ENCODE measurements at places on chromosomes 2 and 18. TPM values are rescaled to one million over a fixed set of nuclear protein-coding genes. Genes with fewer than 3 reads are reported as not detected.
A peak's percentile ranks its signal among the peaks of the same experiment; 100 is the strongest.

The LRRC30 gene
- not detected for polyA plus RNA-seq

DNA sequence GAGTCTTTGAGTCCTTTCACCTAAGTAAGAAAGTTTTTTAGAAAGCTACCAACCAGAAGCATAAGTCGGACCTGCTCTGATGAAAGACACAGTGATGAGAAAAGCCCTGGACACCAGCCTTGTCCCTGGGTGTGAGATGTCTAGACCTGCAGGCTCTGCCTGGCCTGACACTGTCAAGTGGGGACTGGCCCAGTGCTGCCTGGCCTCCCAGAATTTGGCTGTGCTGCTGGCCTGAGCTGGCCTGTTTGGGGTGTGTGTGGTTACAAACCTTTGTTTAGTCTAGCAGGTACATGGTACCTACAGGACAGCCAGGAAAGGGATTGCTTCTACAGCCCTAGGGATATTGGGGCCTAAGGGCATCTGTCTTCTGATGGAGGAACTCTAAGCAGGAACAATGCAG, 48.3 kb downstream of the ASB1 start:
- no peaks in the 10 kb centered on the region for H3K36me3 ChIP-seq
- no peaks in the 10 kb centered on the region for H3K4me1 ChIP-seq
- no peak overlapping the region for H3K27ac ChIP-seq
- DNase-seq, result no peak
- no peak overlapping the region for H3K4me3 ChIP-seq

The AQP12A gene
- 5.0 TPM for polyA plus RNA-seq

The LGALSL gene
- 20.8 TPM for polyA plus RNA-seq

- DNase-seq, result no peak
- H3K27ac ChIP-seq, result no peak overlapping the region
- H3K4me3 ChIP-seq, result no peak overlapping the region
- no peaks in the 10 kb centered on the region for H3K4me1 ChIP-seq
Measured at GRCh38 chr18:12973562-12974213, 17.5 kb upstream of the CEP192 start.

The TOGARAM2 gene
- polyA plus RNA-seq, result 2.1 TPM

The PECR gene
- 34.5 TPM for polyA plus RNA-seq

The ALKAL2 gene
- polyA plus RNA-seq, result 4.4 TPM

The ANKRD62 gene
- 0.01 TPM for polyA plus RNA-seq

DNA sequence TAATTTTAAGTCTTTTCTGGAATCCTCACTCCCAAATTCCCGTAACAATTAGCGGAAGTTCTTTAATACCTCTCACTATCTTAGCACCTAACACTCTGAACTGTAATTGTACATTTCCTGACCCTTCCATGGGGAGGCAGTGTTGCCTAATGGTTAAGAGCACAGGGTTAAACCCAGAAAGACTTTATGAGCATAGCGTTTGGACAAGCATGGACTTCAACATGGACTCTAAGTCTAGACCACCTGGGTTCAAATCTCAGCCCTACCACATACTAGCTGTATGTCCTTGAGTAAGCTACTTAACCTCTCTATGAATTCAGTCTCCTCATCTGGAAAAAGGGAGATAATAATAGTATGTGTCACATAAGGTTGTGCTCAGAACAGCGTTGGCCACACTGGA, 13.0 kb downstream of the ANTXR1 start:
- H3K27me3 ChIP-seq, result no peaks in the 10 kb centered on the region
- H3K4me1 ChIP-seq, result no peaks in the 10 kb centered on the region
- no peaks in the 10 kb centered on the region for H3K36me3 ChIP-seq
- H3K27ac ChIP-seq, result no peak overlapping the region
- DNase-seq, result peak; percentile 12

The COL6A3 gene
- polyA plus RNA-seq, result 127 TPM

DNA sequence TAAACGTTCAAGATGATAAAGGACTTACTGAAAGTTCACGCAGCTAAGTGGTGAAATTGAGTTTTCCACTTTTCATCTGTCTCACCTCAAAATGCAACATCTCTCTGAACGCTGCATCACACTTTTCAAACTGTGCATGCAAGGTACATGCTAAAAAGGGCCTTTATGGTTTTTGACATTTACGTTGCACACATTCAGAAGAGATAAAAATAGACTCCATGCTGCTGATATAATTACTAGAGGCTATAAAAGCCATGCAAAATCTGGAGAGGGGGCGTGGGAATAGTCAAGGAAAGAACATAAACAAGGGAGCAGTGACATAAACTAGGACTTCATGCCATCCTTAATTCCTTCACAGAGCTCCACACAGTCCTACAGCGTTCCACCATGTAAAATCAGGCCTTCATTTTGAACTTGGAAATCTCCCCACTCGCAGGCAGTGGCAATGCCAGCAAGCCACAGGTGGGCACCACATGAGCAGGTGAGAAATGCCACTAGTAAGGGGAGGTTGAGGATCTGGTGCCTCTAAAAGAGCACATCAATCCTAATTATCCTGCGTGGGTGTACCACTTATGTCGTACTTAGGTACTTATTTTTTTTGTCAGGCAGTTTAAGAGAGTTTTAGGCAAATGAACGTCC, 71.4 kb downstream of the ZEB2 start:
- no peak overlapping the region for H3K4me3 ChIP-seq
- H3K27ac ChIP-seq, result no peak overlapping the region
- H3K4me1 ChIP-seq, result peaks cover 3% of the 10 kb centered on the region
- H3K27me3 ChIP-seq, result peaks cover 52% of the 10 kb centered on the region
- DNase-seq, result no peak

- no peaks in the 10 kb centered on the region for H3K27me3 ChIP-seq
- H3K4me1 ChIP-seq, result peaks cover 4% of the 10 kb centered on the region
- no peaks in the 10 kb centered on the region for H3K36me3 ChIP-seq
Measured at GRCh38 chr2:46831051-46831868, 84.3 kb downstream of the MCFD2 start.

The IL36G gene
- 0.51 TPM for polyA plus RNA-seq

GRCh38 chr2:216743781-216744180, 48.4 kb upstream of the IGFBP5 start:
- H3K4me1 ChIP-seq, result peaks cover 13% of the 10 kb centered on the region
- no peak for DNase-seq
- H3K4me3 ChIP-seq, result no peak overlapping the region
- no peaks in the 10 kb centered on the region for H3K36me3 ChIP-seq
- peaks cover 2% of the 10 kb centered on the region for H3K27me3 ChIP-seq

- H3K36me3 ChIP-seq, result peaks cover 11% of the 10 kb centered on the region
- no peak overlapping the region for H3K4me3 ChIP-seq
- DNase-seq, result no peak
Measured at GRCh38 chr2:134347756-134348155, 93.9 kb downstream of the MGAT5 start.

DNA sequence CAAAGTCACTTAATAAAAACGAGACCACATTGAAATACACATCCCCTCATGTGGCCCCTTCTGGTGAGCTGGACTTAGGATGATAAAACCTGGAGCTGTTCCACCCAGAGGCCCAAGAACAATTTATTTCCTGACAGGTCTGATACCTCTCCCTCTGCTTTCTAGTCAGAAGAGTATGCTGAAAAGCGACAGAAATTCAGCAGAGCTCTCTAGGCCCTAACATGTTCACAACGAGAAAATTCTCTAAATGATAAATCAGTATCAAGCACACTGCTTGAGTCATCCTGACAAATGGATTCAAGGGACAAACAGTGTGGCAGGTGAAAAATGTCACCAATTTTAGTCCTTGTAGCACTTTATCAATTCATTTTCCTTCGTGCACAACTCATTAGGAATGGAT, 233.5 kb downstream of the PID1 start:
- no peak overlapping the region for H3K27ac ChIP-seq
- no peaks in the 10 kb centered on the region for H3K36me3 ChIP-seq
- H3K4me1 ChIP-seq, result no peaks in the 10 kb centered on the region

GRCh38 chr2:17626986-17627385, 86.5 kb downstream of the VSNL1 start:
- no peak overlapping the region for H3K4me3 ChIP-seq
- no peak for DNase-seq
- no peak overlapping the region for H3K27ac ChIP-seq
- no peaks in the 10 kb centered on the region for H3K4me1 ChIP-seq

- peak overlapping the region; percentile 26 for H3K27ac ChIP-seq
- H3K4me3 ChIP-seq, result no peak overlapping the region
- no peaks in the 10 kb centered on the region for H3K27me3 ChIP-seq
- DNase-seq, result peak; percentile 31
Measured at GRCh38 chr2:196372811-196373664, 201.7 kb upstream of the STK17B start.

DNA sequence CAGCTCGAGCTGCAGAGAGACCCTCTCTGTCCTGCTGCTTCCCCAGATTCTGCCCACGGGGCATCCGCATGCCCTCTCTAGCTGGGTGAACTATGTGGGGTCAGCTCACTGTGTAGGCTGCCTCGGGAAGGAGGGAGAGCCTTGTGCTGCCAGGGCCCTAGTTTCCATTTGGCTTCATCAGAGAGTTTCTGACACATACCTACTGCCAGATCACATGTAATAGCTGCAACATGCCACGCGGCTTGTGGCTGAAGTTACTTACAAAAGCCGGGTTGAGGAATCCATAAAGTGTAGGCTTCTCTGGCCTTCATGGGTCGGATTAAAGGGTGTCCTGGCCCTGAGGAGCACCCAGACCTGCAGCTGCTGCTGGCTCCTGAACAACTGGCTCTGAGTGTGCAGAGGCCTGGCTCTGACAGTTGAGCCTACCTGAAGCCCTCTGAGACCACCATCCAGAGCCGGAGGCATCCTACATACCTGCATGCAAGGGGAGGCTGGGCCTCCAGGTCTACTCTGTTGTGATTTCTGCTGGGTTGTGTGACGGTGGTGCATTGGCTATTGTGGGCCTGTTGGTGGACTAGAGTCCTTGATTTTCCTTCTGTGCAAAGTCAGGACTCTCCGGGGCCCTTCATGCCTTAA, 130.0 kb downstream of the SH3RF3 start:
- H3K36me3 ChIP-seq, result no peaks in the 10 kb centered on the region
- no peaks in the 10 kb centered on the region for H3K4me1 ChIP-seq
- no peaks in the 10 kb centered on the region for H3K27me3 ChIP-seq
- no peak overlapping the region for H3K27ac ChIP-seq

DNA sequence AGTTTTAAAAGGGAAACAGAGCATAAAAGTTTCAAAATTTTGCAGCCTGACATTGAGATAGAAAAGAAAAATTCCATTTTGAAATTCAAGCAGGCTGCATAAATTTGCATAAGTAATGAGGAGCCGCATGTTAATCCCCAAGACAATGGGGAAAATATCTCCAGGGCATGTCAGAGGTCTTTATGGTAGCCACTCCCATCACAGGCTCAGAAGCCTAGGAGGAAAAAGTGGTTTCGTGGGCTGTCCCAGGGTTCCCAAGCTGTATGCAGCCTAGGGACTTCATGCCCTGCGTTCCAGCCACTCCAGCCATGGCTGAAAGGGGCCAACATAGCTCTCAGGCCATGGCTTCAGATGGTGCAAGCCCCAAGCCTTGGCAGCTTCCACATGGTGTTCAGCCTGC, 108.8 kb downstream of the SLC4A10 start:
- no peak overlapping the region for H3K4me3 ChIP-seq
- DNase-seq, result no peak
- H3K27me3 ChIP-seq, result no peaks in the 10 kb centered on the region
- no peaks in the 10 kb centered on the region for H3K36me3 ChIP-seq
- no peak overlapping the region for H3K27ac ChIP-seq

- no peak overlapping the region for H3K4me3 ChIP-seq
- H3K4me1 ChIP-seq, result no peaks in the 10 kb centered on the region
- DNase-seq, result no peak
- no peak overlapping the region for H3K27ac ChIP-seq
Measured at GRCh38 chr2:14297340-14297739, 335.2 kb upstream of the LRATD1 start.

- H3K4me1 ChIP-seq, result no peaks in the 10 kb centered on the region
- H3K27me3 ChIP-seq, result no peaks in the 10 kb centered on the region
- no peak overlapping the region for H3K4me3 ChIP-seq
- no peak for DNase-seq
Measured at GRCh38 chr2:192313773-192314172, 119.0 kb upstream of the TMEFF2 start.

The TUBA4A gene
- polyA plus RNA-seq, result 25.6 TPM

The SATB2 gene
- 5.0 TPM for polyA plus RNA-seq

DNA sequence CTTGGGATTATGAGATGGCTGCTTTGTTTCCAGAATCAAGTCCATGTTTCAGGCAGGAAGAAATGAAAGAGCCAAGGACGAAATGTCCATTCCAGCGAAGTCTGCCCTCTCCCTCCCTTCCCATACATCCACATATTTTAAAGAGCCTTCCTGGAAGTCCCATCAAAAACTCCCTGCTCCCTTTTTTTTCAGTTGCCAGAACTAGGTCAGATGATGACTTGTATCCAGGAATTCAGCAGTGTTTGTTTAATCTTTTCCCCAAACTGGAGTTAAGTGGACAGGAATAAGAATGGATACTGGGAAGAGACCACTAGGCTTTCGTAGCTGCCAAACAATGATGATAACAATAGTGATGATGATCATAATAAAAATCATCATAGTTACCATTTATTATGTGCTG, 198.7 kb downstream of the MEIS1 start:
- no peak overlapping the region for H3K4me3 ChIP-seq
- no peaks in the 10 kb centered on the region for H3K27me3 ChIP-seq
- no peak for DNase-seq

DNA sequence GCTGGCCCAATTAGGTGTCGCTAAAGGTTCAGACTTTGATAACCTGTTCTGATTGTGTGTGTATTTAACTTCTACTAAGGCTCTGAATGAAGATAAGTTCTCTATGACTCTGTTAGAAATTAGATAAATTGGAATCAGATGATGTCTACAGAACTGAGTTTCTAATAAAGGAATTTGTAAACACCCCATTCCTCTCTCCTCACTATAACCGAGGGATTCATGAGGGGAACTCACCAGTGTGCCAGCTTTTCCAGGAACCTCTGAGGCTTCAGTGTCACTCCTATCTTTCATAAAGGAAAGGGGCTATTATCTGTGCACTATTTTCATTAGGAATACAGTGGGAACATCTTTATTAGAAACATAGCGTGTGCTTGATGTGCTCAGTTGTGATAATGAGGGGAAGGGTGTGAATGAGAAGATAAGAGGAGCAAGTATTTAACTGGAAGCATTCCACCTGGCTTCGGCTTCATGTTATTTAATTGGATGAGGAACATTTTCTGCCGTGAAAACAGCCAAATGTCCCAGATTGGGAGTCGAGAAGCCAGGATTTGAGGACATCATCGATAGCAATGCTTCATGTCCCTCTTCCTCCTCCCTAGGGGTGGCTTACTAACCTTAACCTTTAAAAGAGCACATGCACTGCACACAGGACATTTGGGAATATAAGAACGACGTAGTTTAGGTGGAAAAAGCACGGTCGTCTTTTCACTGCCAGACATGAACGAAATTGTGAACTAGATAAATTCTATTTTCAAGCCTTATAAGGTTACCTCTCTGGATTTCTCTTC, 84.8 kb upstream of the TCF4 start:
- no peaks in the 10 kb centered on the region for H3K4me1 ChIP-seq
- H3K36me3 ChIP-seq, result no peaks in the 10 kb centered on the region
- no peaks in the 10 kb centered on the region for H3K27me3 ChIP-seq
- no peak for DNase-seq
- no peak overlapping the region for H3K27ac ChIP-seq
- no peak overlapping the region for H3K4me3 ChIP-seq

The PPP1R1C gene
- polyA plus RNA-seq, result 3.3 TPM

GRCh38 chr2:98717621-98718020, 13.3 kb downstream of the MGAT4A start:
- no peak for DNase-seq
- H3K4me1 ChIP-seq, result no peaks in the 10 kb centered on the region
- peaks cover 11% of the 10 kb centered on the region for H3K36me3 ChIP-seq
- no peak overlapping the region for H3K27ac ChIP-seq
- no peak overlapping the region for H3K4me3 ChIP-seq

- no peaks in the 10 kb centered on the region for H3K4me1 ChIP-seq
- DNase-seq, result no peak
- no peak overlapping the region for H3K27ac ChIP-seq
- H3K27me3 ChIP-seq, result no peaks in the 10 kb centered on the region
- no peak overlapping the region for H3K4me3 ChIP-seq
Measured at GRCh38 chr2:192827735-192828134, 633.0 kb upstream of the TMEFF2 start.
